ENCODE measurements at places on chromosomes 11 and 22.

DNA sequence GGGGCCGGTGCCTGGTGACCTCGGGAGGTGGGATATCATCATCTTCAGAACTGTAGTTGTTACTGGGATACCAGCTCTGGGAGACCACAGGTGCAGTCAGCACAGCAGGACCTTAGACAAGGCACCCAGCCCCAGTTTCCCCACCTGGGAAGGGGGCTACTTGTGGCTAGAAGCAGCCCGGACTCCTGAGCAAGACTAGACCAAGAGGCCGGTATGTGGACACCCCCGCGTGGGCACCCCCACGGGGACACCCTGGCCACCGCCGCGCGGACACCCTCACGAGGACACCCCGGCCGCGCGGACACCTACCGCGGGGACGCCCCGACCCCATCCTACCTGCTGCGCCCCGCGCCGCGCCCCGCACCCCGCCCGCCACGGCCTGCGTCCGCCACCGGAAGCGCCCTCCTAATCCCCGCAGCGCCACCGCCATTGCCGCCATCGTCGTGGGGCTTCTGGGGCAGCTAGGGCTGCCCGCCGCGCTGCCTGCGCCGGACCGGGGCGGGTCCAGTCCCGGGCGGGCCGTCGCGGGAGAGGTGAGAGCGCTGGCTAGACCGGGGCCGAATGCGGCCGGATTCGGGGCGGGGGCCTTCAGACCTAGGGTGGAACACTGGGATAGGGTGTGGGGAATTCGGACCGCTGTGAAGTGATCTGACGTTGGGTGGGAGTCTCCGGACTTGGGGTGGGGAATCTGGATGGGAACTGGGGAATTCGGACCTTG, at the start of the genes COMT and TXNRD2:
Gene COMT (plus strand): TSS at position 408 of the 718 bp plus-strand sequence. CDS start 20,755 bp downstream, outside the sequence.
Gene TXNRD2 (minus strand): TSS at position 454 of the 718 bp plus-strand sequence. CDS start 15 bp downstream, at position 439.
- peak; percentile 82 for DNase-seq

DNA sequence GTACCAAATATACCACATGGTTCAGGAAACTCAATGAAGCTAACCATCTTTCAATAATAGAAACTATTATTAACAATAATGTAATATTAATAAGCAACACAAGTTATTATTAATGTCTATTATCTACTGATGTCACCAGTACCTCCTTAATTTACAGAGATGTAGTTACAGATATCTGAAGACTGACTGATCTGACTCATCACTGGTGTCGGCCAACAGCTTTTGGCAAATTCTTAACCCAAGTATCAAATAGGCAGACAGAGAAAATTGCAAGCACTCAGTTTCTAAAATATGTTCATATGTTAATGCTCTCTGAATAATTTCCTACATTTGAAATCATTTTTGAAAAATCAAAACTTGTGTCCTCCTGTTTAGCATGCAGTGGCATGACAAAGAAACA, 100.4 kb upstream of the DDI1 start:
- no peak for DNase-seq

- no peak for DNase-seq
Observed at GRCh38 chr22:22446517-22446916, 62.0 kb downstream of the ZNF280B start.

- peak; percentile 60 for DNase-seq
Observed at GRCh38 chr22:46287873-46288751, 8.6 kb upstream of the GTSE1 start.

- DNase-seq: no peak
Observed at GRCh38 chr11:109424901-109425300, 2.9 kb downstream of the C11orf87 start.

DNA sequence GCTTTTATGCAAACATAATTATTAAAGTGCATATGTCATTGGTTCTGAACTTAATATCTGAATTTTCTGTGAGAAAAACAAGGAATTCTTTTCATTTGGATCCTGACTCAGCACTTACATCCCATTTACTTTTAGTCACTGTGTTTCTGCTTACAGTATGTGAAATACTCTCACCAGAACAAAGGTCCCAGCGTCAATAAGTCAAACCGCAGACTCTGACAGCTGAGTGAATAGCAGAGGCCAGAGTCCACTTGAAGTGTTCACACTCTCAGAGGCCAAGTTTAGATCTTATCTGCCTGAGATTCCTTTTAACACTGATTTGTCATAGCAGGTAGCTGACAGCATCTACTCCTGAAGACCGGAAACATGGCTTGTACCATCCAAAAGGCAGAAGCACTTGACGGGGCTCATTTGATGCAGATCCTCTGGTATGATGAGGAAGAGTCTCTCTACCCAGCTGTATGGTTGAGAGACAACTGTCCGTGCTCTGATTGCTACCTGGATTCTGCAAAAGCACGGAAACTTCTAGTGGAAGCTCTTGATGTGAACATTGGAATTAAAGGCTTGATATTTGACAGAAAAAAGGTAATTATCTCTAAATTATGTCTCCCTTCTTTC, 14.6 kb downstream of the BBOX1 start:
- no peak for DNase-seq

DNA sequence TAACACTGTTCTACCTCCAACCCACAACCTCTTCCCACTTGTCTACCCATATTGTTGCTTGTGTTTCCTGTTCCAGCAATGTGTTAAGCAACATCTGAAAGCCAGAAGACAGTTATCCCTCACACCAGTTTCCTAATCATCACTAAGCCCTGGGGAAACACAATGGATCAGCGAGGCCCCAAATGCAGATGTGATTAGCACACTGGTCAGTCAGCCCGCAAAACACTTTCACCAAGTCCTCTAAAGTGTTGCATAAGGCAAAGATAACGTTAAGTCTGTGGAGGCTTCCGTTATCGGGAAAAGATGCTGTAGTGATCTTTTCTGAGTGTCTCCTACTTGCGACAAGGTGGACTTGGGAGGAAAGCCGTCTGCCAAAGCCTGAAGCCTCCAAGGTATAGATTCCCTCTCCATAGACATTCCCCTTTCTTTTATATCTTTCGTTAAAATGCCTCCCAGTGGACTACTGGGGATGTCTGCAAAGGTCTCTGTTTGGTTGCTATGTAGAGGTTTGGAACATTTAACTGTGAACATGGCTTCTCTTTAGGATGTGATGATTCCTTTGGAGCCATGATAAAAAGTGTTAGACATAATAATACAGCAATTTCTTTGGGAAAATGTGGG, at the start of gene MS4A3:
Gene MS4A3 (plus strand): TSS at position 317 of the 621 bp plus-strand sequence. CDS start 4,496 bp downstream, outside the sequence.
- DNase-seq: no peak

GRCh38 chr11:102592634-102593581, 32.2 kb downstream of the MMP20 start:
- no peak for DNase-seq

DNA sequence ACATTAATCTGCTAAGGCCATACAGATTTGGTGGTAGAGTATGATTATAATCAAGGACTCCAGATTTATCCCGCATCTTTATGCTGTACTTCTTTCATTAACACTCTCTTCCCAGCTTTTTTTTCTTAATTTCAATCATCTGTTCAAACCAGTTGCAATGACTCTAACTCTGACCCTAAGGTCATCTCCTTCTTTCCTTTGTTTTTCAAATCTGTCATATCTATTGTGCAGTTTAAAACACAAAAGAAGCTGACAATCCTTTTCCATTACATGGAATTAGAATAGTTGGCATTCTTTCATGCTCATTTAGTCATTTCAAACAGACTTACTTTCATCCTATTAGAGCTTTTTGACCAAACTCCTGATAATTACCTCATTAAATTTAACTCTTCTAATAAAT, 53.6 kb upstream of the GRM5 start:
- DNase-seq: no peak

DNA sequence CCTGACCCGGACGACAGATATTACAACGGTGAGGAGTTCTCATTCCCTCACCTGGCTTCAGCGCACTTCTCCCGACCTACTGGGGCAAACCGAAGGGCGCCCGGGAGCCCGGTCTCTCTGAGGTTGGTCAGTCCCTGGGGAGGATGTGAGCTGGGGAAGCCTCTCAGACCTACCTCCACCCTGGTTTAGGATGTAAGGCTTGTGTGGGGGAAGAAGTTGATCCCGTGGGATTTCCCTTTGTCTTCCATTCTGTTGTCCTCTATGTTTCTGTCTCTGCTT, 12.3 kb downstream of the ROBO3 start:
- no peak for DNase-seq

DNA sequence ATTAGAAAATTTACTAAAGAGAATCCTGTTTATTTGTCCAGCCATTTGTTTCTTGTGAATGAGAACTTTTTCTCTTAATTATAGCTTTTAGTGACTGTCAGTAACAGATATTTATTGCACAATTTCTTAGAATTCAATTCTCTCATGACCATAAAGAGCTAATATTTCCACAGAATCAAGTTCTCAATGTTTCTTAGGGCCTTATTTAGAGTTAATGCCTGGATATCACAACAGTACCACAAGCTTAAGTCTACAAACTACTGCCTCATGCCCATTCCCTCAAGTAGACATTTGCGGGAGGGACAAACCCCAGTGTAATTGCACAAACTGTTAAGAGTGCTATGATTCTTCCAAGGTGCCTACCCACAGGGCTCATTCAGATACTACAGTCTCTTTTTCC, 199.7 kb upstream of the POU2AF2 start:
- DNase-seq: no peak

DNA sequence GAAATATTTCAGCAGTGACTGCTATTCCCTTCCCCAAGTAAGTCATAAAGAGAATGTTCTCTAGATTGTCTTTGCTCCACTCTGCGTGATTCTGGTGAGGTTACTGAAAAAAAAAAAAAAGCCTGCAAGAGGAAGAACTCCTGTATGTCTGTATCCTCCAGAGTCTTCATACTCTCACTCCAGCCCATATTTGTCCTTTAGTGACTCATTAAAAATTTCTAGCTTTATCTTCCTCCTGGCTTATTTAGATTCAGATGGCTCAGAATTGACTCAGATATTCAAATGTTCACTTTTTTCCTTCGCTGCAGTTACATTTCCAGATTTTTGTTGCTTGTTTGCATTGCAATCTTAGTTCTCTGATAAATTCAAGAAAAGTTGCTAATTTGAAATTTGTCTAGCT, 76.3 kb upstream of the CNTN5 start:
- DNase-seq: no peak

DNA sequence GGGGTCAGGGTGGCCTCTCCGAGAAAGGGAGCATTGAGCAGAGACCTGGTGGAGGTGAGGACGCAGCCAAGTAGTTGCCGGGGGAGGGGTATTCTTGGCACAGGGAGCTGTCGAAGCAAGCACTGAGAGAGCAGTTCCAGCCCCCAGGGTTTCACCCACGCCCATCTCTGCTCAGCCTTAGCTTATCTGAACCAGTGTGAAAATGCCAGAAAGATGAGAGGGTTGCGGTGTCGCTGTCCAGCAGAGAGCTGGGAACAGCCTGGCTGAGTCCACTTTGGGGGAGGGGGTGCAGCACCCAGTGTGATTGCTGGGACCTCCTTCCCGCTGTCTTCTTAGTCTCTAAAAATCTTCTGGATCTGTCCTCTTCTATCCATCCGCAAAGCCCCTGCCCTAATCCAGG, 123.3 kb upstream of the TBCEL start:
- no peak for DNase-seq

GRCh38 chr22:42286205-42286604, 15.8 kb upstream of the TCF20 start:
- no peak for DNase-seq

- no peak for DNase-seq
Observed at GRCh38 chr11:123419731-123420452, 10.2 kb upstream of the GRAMD1B start.

GRCh38 chr11:35746356-35747153, 84.0 kb downstream of the TRIM44 start:
- no peak for DNase-seq

DNA sequence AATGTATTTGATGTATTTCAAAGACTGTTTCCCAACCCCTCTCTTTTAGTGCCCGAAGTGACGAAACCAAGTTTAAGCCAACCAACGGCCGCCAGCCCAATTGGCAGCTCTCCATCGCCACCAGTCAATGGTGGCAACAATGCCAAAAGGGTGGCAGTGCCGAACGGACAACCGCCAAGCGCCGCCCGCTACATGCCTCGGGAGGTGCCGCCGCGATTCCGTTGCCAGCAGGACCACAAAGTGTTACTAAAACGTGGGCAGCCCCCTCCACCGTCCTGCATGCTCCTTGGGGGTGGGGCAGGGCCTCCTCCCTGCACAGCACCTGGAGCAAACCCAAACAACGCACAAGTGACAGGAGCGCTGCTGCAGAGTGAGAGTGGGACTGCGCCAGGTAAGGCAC, 84.1 kb downstream of the TNRC6B start:
- no peak for DNase-seq

Measured in CD8-positive, alpha-beta memory T cell (primary cell).